ENCODE measurements at places on chromosomes 3 and 15.

- no peak for DNase-seq
Measured at GRCh38 chr15:57767481-57767880, 61.0 kb downstream of the POLR2M start.

DNA sequence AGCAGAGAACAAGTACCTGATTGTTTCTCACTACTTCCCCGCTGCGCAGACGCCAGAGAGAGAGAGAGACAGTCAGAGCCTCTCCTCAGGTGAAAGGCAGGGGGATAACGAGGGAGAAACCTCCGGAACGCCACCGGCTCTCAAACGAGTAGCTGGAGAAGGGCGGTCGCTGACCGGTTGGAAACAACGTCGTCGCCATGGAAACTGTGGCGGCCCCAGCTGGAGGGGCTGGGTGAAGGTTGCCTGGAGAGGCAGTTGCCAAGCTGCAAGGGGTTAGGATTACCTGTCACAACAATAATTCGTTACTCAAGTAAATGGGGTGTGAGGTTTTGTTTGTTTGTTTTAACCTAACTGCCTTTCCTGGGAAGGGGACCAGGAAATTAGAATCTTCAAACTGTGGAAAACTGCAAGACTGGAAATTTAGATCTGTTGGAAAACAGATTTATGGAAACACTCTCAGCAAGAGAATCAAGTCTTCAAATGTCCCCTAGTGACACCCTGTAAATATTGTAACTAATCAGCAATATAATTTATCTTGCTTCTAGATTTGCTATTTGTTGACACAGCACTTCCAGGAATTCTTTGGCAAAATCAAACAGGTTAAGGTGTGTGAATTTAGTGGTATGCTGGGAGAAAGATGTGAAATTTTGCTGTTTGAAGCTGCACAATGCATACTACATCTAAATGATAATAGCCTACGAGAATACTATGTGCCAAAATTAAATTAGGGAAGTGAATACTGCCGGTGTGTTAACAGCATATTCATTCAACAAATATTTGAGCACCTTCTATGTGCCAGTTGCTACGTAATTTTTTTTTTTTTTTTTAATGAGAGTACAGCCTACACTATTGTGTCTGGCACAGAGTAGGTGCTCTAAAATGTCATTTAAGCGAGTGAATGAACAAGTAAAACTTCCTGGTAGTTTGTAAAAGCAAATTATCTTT is at the start of gene DNAH12:
Gene DNAH12 (minus strand): TSS at position 164 of the 945 bp plus-strand sequence. CDS start 1,474 bp downstream, outside the sequence.
- DNase-seq = peak; percentile 14

DNA sequence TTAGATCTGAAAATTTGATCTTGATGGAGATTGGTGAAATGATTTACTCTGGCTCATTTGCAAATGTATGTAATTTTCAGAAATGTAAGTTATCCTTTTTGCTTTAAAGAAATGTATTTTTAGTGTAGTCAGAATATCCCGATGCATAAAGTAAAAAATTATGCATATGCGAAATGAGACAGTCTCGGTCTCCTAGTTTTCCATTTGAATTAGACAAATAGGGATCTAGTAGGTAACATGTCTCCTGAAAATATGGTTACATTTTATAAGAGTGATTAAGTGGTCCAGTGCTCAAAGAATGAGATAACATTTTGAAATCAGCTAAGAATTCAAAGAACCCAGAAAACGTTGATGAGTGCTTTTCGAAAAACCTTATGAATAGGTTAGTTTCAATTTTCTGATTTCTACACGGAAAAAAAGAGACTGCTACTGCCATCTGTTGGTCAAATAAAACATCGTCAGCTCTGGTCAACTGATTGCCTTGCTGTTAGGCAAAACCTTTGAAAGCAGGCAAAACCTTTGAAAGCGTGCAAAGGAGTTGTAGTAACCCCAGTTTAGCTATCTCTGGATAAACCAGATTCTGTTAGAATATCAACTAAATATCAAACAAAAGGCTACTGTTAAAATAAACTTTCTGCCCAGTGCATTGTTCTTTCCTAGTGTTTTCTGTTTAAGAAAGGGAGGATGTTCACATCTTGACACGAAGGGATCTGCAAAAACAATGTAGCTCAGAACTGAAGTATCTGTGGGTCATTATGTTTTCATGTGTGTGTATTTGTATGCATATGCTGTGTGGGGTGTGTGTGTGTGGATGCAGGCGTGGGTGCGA is 59.3 kb upstream of the CHMP2B start:
- DNase-seq = peak; percentile 14

- DNase-seq = no peak
Measured at GRCh38 chr15:83365370-83365938, 81.0 kb upstream of the BNC1 start.

DNA sequence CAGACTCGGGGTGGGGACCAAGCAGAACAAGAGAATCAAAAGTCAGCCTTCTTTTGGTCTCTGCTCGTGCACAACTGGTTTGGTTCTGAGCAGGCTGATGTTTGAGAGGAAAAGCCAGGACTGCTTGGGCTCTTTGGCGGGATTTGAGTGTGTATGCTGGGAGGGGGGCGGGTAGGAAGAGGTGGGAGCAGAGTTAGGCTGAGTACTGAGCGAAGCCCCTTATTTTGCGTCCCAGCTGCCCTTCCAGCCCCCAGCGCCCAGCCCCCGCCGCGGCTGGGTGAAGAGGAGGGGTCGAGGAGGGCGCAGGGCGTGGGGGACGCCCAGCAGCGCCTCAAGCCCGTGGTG is 153.5 kb upstream of the GOLIM4 start:
- no peak for DNase-seq

GRCh38 chr3:19190602-19191001 is 42.3 kb downstream of the KCNH8 start:
- DNase-seq = no peak

GRCh38 chr15:62569460-62570404 is 404.6 kb upstream of the C2CD4B start:
- no peak for DNase-seq

GRCh38 chr15:87263871-87264270 is 992.7 kb downstream of the NTRK3 start:
- no peak for DNase-seq

DNA sequence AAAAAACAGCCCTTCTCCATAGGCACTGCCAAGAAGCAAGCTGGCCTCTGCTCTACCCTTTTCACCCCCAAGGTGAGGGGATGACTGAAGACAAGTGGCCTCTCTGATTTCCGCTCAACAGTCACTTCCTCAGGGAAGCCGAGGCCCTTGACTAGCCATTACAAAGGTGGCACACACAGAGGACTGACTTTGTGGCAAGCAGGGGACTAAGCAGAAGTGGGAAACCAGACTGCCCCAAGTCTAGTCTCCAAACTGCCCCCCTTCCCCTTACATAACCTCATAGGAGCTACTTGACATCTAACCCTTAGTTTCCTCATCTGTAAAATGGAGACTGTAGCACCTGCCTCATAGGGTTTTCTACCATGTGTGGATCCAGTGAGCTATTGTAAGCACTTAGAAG is 118.9 kb downstream of the FOXP1 start:
- DNase-seq = no peak

DNA sequence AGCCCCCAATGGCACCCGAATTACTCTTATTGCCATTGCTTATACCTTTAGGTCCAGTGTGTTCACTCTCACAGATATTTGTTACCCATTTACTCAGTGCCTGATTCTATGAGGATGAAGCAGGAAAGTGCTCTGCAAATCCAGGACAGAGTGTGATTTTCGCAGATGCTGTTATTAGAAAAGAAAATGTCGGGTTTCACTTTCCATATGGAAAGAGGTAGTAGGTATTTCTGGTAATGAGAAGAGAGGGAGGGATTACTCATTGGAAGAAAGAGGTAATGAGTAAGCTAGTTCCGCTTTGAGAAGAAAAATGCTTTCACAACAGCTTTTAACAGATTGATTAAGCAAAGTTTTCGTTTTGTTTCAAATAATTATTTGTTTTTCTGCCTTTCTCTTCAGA is 336.3 kb upstream of the CFAP20DC start:
- DNase-seq = no peak

GRCh38 chr15:55394694-55395093 is 13.5 kb downstream of the CCPG1 start:
- no peak for DNase-seq

GRCh38 chr3:100521439-100521845 is 29.0 kb downstream of the TMEM45A start:
- no peak for DNase-seq

GRCh38 chr15:52563501-52564060 is 5.2 kb downstream of the ARPP19 start:
- no peak for DNase-seq

DNA sequence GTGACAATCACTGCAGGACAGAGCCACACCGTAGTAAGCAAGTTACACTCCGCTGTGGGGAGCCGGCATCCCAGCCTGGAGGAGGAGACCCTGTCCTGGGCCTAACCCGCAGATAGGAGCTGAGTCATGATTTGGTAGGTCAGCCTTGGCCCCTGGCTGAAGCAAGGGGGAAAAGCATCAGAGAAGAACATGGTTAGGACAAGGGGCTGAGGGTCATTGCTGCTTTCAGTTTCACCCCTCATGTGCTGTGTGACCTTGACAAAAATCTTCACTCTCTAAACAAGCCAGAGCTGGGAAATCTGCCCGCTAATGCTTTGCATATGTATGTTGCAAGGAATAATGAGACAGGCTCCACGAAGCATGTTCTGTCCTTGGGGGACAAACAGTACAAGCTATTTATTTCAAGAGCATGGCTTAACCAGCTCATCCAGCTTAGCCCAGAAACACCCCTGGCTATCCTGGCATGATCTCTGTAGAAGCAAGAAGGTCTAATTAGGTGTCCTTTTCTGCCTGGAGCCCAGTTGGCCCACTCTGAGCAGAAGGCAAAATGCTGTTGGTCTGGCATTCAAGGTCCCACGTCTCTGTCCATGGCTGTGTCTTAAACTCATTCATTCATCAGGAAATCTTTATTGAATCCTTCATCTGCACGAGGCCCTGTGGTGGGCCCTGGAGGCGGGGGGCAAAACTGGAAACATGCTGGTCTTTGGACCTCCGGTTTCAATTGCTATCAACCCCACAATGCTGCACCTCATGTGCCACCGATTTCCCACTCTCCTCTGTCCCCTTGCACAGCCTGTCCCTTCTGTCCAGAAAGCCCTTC is 221.3 kb upstream of the LYSMD4 start:
- DNase-seq = no peak

- DNase-seq = no peak
Measured at GRCh38 chr3:193464889-193465288, 86.3 kb upstream of the ATP13A5 start.

GRCh38 chr3:160826408-160826807 is 70.4 kb downstream of the PPM1L start:
- no peak for DNase-seq

DNA sequence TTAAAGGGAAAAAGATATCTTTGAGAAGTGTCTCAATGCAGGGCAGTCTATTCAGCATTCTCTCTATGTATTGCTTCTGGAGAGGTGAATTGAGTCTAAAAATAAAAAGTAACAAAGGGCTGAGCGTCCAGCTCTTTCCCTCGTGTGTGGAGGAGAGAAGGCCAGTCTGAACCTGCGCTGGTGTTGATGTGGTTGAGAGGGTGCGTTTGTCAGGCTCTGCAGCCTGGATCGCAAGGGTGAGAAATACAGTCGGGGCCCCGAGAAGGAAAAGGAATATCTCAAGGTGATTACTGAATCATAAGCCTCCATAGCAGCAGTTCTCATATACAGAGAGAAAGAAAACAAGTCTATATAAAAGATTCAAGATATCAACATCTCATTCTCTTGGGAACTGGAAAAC is 494.1 kb upstream of the MDFIC2 start:
- no peak for DNase-seq

GRCh38 chr3:8607234-8608040 is 37.2 kb downstream of the SSUH2 start:
- DNase-seq = no peak

- DNase-seq = no peak
Measured at GRCh38 chr3:40299130-40299720, 10.3 kb upstream of the EIF1B start.

Data from NCI-H1694 treated with DMSO at 0.1 percent for 48 hours (cell line).